ENCODE measurements at places on chromosomes 4 and X.

DNA sequence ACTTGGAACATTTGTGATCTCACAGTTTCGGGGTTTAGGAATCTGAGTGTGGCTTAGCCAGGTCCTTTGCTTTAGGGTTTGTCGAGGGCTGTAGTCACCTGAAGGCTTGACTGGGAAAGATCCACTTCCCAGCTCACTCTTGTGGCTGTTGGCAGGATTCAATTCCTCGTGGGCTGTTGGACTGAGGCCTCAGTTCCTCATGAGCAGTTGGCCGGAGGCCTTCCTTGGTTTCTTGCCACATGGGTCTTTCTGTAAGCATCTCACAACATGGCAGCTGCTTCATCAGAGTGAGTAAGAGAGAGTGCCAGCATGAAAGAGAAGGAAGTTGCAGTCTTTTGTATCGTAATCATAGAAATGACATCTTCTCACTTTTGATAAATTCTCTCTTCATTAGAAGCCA is 11.1 kb downstream of the TXLNG start:
- DNase-seq, result no peak

DNA sequence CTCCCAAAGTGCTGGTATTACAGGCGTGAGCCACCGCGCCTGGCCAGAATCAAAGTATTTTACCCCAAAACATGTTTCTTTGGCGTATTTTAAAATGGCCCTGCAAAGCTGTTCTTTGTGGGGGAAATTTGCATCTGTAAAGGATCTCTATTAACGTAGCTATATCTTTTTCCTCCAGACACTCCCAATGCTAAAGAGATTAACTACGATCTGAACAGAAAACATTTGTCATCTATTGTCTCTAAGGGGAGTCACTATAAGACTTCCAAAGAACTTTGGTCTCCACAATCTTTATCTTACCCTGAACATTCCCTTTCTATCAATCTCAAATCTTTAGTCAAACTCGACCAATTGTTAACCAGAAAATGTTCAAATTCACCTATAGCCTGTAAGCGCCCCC is 19.1 kb upstream of the PDS5A start:
- no peak for DNase-seq

DNA sequence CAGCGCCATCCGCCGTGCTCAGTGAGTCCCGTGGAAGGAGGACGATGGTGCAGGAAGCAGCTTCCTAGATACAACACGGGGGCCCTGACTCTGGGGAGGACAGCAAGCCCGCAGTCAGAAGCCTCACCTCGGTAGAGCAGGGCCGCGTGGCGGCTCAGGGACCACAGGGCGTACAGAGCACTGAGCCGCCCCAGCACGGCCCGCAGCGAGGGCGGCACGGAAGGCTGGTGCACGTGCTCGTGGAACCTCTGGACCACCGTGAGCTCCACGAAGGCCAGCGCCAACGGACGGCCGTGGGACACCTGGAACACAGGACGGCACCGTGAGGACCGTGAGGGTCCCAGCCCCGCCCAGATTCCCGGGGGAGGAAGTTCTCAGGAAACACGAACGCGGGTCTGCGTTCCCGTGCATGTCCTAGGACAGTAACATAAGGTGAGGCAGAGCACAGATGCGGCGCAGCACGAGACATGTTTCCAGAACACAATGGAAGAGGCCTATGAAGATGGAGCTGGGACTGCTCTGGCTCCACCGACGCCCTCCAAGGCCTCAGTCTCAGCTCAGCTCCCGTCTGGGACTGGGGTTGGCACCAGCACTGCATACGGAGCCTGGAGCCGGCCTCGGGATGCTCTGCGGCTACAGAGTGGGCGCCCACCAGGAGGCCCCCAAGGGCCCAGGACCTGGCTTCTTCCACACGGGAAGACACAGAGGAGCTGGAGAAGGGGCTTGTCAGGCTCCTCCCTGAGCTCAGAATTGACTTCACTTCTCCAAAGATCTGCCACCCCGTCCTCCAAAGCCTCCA is 65.5 kb downstream of the ACOX3 start:
- DNase-seq, result no peak

- DNase-seq, result no peak
These were observed 2.2 kb upstream of the SMIM43 start for GRCh38 chr4:121767166-121767565.

DNA sequence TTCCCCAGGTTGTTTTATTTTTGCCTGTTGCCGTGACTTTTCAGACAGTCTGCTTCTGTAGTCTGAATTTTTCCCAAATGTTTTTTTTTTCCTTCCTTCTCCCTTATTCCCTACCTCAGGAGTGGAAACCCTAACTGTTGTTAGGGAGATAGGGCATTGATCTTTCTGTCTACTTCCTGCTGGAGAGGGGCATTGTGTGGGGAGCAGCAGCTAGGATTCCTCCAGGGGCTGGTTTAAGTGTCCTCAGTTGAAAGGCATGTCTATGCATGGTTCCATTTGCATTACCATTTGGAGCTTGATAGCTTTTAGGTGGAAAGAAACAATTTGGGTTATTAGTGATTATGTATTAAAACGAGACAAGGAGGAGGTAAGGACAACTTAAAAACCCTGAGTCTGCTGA is 383.9 kb downstream of the DCAF12L2 start:
- DNase-seq, result no peak

GRCh38 chrX:137234651-137235402 is 201.0 kb upstream of the GPR101 start:
- DNase-seq, result no peak

- no peak for DNase-seq
These were observed 232.7 kb downstream of the MGST2 start for GRCh38 chr4:139898293-139898692.

DNA sequence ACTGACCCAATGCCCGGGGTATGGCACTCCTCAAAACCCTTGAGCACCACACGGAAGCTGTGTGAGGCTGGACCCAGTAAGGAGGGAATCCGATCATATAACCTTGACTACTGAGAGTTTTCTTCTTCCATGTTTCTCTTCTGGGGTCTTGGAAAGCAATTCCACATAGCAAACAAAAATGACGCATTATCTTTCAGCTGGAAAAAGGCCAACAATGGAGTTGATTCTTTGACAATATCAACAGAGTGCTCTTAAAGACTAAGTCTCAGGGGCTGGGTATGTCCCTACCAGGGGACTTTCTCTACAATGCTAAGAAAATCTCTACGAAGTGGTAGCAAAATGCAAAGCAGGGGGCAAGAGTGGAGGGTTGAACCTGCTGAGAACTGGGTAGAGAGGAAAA is 188.6 kb downstream of the NSUN7 start:
- no peak for DNase-seq

- no peak for DNase-seq
These were observed 112.9 kb upstream of the PJA1 start for GRCh38 chrX:69278031-69278687.

- DNase-seq, result no peak
These were observed 227.6 kb downstream of the NR3C2 start for GRCh38 chr4:148214529-148215166.
